ENCODE measurements at places on chromosomes 2 and 18. TPM values are rescaled to one million over a fixed set of nuclear protein-coding genes. Genes with fewer than 3 reads are reported as not detected.
A peak's percentile ranks its signal among the peaks of the same experiment; 100 is the strongest.

MROH2A gene
- polyA plus RNA-seq: 0.07 TPM

IL37 gene
- polyA plus RNA-seq: not detected

FMNL2 gene
- 67.7 TPM for polyA plus RNA-seq

CERS6 gene
- polyA plus RNA-seq: 8.6 TPM

IGFBP2 gene
- polyA plus RNA-seq: 5.8 TPM

GALNT13 gene
- 1.3 TPM for polyA plus RNA-seq

SERPINB2 gene
- polyA plus RNA-seq: 0.04 TPM

LIPT1 gene
- polyA plus RNA-seq: 9.6 TPM

KCNJ3 gene
- polyA plus RNA-seq: not detected

DNA sequence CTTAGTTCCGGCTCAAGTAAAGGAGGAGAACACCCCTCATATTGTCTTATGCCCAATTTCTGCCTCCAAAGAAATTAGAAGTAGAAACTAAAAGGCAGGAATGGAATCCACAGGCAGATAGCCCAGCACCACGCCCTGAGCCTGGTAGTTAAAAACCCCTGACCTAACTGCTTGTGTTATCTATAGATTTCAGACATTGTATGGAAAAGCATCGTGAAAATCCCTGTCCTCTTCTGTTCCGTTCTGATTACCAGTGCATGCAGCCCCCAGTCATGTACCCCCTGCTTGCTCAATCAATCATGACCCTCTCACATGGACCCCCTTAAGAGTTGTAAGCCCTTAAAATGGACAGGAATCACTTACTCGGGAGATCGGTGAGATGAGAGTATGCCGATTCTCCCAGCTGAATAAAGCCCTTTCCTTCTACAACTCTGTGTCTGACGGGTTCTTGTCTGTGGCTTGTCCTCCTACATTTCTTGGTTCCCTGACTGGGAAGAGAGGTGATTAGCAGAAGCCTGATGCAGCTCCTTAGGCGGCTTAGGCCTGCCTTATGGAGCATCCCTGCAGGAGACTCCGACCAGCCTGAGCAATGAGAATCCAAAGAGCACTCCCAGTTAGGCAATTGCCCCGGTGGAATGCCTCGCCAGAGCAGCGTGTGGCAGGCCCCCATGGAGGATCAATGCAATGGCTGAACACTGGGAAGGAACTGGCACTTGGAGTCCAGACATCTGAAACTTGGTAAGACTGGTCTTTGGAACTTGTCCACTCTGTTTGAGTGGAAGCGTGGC, 362.6 kb upstream of the TCF4 start:
- DNase-seq: no peak

GRCh38 chr2:12141618-12142258, 395.3 kb downstream of the LPIN1 start:
- DNase-seq: no peak

- no peak for DNase-seq
These were observed 611.2 kb upstream of the PIK3C3 start for GRCh38 chr18:41343808-41344207.

DNA sequence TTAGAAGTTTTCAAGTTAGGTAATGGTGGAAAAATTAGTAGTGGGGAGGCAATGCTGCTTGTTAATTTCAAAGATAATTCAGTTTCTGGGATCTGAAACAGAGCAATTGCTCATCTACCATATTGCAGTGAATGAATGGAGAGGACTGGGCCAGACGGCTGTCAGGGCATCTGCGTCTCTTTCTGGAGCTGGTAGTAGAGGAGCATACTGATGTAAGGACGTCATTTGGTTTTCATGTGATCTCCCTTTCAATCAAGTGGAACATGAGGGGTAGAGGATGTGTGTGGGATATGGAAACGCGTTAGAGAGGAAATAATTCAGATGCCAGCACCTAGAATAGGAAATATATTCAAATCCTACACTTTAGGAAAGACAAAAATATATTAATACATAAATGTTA, 490.3 kb downstream of the ADCYAP1 start:
- DNase-seq: no peak

DNA sequence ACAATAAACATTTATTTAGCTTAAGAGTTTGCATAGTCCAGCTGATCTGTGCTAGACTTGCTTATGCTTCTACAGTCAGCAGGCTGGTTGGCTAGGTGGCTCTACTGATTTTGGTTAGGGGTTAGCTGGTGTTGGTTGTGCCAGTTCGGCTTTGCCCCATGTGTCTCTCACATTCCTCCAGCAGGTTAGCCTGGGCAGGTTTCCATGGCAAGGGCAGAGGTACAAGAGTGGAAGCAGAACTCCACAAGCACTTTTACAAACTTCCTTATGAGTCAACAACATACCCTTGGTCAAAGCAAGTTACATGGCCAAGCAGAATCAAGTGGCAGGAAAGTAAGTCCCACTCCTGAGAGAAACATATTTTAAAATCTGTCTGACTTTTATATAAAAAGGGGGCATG, 82.3 kb downstream of the SS18 start:
- no peak for DNase-seq

- no peak for DNase-seq
These were observed 136.2 kb upstream of the KCNH7 start for GRCh38 chr2:162974771-162975170.

DNA sequence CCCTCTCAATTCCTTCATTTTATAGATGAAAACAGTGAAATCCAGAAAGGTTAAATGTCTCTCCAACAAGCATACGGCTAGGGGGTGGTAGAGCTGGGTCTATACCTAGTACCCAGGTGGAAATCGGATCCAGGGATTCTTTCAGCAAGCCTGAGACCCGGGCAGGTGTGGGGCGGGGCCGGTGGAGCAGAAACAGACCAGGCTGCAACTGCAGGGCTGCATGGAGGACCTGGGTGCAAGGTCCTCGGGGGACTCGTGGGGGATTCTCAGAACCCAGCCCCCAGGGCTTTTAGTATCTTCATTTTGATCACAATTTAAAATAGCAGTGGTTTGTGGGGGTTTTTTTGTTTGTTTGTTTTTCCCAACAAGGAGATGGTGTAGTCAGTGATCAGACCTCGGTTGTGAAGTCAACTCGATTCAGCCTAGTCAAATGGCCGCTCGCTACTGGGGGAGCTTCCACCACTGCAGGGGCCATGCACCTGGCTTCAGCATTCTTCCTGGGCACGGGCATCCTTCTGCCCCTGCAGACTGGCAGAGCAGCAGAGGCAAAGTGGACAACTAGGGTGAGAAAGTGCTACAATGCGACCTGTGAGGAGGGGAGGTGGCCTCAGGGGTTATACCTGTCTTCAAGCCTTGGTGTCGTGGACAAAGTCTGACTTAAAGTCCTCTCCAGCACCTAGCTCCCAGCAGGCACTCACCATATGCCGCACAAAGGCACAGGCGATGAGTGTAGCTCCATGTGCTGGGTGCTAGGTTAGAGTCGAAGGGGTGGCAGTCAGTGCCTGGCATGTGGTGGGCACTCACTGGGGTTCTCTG, 46.3 kb downstream of the GORASP2 start:
- no peak for DNase-seq

- no peak for DNase-seq
These were observed 1249.6 kb upstream of the FAM98A start for GRCh38 chr2:34848691-34849090.

- no peak for DNase-seq
These were observed 183.2 kb downstream of the KLHL29 start for GRCh38 chr2:23568211-23568610.

DNA sequence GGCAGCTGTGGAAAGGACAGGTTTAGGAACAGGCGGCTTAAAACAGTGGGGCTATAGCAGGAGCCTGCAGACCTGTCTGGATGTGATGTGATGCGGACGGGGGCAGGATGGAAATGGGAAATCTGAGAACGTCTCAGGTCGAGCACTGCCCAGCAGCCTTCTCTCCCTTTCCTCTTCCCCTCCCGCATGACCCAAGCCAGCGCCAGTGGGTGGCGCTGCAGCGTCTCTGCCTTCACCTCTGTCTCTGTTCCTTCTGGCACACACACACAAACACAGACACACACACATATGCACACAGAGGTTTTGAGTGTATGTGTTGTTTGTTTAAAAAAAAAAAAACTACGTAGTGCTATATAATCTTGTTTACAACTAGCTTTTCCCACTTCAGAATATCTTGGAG, 82.0 kb upstream of the SLC66A3 start:
- peak; percentile 29 for DNase-seq

DNA sequence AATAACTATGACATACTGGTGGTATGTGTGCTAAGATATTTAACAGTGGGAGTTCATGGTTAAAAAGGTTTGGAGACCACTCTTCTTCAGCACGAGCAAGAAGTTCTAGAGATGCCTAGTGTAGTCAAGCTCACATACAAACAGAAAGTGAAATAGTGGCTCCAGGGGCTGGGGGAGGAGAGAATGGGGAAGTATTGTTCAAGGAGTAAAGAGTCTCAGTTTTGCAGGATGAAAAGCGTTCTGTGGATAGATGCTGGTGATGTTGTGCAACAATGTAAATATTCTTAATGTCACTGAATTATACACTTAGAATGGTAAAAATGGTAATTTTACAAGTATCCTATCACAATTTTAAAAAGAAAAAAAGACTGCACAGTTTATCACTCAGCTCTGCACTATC, 29.0 kb upstream of the EPAS1 start:
- no peak for DNase-seq

DNA sequence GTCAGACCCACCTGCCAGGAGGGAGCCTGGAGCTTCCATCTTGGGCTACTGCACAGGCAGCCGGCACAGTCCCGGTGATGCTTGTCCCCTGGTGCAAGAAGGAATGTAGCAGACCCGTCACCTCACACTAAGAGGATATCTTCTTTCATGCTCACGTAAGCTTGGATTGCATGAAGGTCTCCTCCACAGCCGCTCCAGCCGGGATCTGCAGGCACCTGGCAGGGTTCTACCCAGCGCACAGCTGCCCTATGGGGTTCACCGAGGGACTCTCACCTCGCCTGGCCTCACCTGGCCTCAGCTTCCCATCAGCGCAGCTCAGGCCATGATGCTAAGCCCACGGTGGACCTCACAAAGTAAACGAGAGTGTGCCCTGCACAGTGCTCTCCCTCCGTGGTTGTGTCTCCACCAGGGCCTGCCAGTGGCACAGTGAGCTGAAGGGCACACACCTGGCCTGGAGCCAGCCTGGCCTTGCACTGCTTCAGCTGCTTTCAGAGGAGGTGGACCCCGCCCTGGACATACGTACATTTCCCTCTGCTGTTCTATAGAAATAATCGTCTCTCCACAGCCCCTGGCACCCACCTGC, 239.1 kb downstream of the SEPTIN10 start:
- no peak for DNase-seq

DNA sequence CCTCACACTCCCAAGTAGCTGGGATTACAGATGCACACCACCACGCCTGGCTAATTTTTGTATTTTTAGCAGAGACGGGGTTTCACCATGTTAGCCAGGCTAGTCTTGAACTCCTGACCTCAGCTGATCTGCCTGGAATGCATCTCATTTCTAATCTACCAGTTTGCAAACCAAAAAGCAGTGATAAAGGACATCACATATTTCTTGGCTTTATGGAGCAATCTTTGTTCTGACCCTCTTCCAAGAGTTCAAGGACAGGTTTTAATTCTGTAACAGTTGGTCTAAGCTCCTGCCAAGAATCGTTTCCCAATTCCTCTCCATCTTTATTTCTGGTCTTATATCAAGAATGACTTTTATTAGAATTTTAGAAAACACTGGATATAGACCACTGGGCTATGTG, 67.7 kb downstream of the SLC40A1 start:
- no peak for DNase-seq

DNA sequence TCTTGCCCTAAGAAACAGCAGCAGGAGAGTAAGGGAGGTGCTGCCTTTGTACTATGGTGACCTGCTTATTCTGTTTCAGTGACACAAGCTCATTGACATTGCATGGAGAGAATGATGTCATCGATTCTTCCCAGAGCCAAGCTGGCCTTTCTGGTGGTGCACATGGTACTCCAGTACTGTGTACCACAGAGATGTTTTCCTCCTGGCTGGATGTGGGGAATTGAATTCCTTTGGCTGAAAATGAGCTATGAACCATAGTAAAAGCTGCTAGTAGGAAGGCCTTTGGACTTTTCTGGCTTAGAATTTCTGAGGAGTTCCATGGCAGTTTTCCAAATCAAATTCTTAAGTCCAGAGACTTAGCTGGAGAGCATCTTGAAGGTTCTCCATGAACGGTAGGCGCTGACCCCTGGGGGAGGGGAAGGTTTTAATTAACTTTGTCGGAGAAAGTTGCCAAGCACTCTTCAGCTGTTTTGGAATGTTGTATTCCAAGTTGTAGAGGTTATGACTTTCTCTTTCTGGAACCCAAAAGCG, 17.1 kb upstream of the B3GNT2 start:
- no peak for DNase-seq

GRCh38 chr2:9554921-9555296, 721 bp downstream of the ADAM17 start:
- DNase-seq: peak; percentile 29

- DNase-seq: no peak
These were observed 9.0 kb downstream of the TNFRSF11A start for GRCh38 chr18:62334120-62334519.

DNA sequence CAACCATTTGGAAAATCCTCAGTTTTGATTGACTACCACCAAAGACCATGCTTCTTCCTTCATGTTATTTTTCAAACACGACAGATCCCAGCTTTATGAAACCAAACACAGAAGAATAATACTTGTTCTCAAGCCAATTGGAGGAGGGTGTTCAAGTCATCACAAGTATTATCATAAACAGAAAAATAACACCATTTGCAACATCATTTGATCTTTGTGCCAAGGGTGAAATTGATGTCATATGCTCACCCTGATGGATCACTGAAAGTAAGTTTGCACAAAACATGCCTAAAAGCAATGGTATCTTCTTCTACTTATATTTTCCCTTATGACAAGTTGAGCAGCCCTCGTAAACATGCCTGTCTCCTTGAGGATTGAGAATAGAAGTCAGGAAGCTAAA, 448.0 kb upstream of the ZEB2 start:
- no peak for DNase-seq
